ENCODE measurements at places on chromosomes 12 and 14. TPM values are rescaled to one million over a fixed set of nuclear protein-coding genes. Genes with fewer than 3 reads are reported as not detected.

NXPH4 gene
- total RNA-seq, result 2.9 TPM

LGALS3 gene
- 154 TPM for total RNA-seq

AGAP2 gene
- 3.4 TPM for total RNA-seq

SLC6A12 gene
- 1.1 TPM for total RNA-seq

INSM2 gene
- not detected for total RNA-seq

BCL7A gene
- total RNA-seq, result 15.4 TPM

TAS2R20 gene
- 0.28 TPM for total RNA-seq

ADAM21 gene
- total RNA-seq, result 0.26 TPM

APOLD1 gene
- total RNA-seq, result 18.8 TPM

NRL gene
- total RNA-seq, result 3.4 TPM

GXYLT1 gene
- 5.0 TPM for total RNA-seq

LRRC23 gene
- 7.5 TPM for total RNA-seq

RITA1 gene
- total RNA-seq, result 20.8 TPM

PMEL gene
- total RNA-seq, result 1.2 TPM

TIGAR gene
- total RNA-seq, result 14.1 TPM

OR4M1 gene
- total RNA-seq, result not detected

GALNT16 gene
- 77.9 TPM for total RNA-seq

All from heart right ventricle (tissue), 16 donors.